ENCODE measurements at places on chromosomes 7 and 10.

DNA sequence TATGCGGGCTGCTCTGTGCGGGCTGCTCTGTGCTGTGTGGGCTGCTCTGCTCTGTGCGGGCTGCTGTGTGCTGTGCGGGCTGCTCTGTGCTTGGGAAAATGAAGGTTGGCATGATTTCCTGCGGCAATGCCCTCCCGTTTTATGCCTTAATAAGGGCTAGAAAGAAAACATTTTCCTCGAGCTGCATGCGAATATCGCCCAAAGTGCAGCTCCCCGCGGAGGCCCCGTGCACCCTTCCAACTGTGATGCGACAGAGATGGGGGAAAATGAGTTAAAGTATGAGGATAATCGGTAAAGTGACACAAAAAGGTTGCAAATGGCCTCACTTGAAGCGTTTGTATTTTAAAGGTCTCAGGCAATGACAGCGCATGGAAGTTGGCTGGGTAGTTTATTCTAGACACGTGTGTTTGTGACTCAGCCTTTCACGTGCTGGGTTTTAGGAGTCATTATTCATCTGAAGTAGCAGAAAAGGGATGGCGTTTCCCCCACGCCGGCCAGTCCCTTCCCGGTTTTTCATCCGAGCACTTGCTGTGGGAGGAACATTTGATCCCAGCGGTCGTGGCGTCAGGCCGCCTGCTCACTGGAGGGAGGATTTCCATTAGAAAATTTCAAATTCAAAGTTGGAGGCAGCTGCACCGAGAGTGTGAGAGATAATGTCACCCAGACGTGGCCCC is 220.7 kb downstream of the ADARB2 start:
- DNase-seq: no peak

GRCh38 chr10:98173260-98173659 is 38.8 kb downstream of the R3HCC1L start:
- no peak for DNase-seq

DNA sequence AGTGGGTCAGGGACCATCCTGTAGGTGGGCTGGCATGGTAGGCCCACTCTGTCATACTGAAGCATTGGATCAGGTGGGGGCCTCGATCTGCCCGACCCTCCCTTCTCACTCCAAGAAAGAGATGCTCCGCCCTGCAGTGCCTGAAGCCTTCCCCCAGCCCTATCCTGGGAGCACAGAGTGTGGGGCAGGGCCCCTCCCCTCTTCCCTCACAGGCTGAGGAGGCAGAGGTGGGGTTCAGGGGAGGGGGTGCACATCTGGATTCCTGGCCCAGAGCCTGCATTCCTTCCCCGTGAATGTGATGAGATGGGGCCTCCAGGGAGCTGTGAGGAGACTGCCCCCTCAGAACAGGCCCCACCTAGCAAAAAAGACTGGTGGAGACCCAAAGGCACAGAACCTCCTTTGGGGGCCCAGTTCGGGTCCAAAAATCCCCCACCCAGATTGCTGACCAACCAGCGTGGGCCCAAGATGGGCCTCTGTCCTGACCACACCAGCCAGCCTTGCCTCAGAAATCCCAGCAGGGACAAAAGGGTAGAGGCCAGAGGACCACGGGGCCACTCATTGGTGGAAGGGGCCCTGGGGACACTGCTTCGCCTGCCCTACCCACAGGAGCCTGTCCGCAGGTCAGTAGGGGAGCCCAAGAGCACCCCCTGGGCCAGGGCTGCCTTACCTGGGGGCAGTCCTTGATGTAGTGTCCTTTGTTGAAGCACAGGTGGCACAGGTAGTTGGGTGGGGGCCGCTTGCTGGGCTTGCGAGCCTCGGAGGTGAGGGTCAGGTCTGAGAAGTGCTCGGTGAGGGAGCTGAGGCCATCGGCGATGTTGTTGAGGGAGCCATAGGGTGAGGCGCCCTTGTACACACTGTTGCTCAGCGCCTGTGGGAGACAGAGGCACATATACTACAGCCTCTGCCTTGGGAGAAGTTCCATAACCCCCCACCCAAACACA is 13.3 kb downstream of the ZCCHC24 start:
- DNase-seq: no peak

DNA sequence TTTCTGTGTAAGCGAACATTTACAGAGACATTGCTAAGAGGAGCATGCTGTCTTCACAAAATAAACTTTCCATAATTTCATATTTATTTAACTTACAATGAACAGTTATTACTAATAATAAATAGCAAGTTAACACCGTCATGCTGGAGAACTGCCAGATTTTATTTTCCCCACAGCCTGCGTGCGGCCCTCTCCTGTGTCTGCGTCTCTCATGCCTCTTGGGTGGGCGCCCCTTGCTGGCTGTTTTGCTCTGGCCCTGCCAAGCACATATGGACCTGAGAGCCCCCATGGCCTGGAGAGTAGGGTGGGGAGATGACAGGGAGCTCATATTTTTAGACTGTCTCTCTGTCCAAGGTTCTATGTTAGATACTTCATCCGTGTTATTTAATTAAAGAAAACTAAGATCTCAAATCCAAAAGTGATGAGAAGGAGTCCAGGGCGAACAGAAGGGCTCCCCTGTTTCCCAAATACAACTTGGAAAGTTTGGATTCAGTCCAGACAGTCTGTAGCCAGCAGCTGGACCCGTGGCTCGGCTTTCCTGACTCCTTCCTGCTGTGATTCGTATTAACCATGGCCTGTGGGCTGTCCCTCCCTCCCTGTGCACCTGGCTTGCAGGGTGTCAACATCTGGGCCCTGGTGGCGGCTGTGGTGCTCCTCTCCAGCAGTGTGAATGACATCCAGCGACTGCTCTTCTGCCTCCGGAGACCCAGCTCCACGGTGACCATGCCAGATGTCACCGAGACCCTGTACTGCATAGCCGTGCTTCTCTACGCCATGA is 20.5 kb downstream of the FBH1 start:
- no peak for DNase-seq

DNA sequence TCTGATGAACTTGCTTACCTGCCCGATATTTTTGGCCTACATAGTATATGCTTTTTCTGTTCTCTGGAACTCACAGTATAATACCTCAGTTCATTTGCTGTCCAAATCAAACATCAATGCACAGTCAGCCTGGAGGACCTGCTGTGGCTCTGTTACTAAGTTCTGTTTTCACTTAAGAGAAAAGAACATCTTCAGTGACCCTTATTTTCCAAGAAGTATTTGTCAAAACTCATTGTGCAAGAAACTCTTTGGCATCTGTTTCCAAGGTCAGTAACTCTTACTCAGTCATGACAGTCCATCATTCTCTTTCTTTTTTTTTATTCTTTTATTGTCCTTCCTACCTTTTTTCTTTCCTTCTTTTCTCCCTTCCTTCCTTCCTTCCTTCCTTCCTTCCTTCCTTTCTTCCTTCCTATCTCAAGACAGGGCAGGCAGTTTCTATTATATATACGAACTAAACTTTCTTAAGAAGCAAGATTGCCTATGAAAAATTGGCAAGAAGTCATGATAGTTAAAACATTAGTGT is 37.8 kb upstream of the SEM1 start:
- no peak for DNase-seq

DNA sequence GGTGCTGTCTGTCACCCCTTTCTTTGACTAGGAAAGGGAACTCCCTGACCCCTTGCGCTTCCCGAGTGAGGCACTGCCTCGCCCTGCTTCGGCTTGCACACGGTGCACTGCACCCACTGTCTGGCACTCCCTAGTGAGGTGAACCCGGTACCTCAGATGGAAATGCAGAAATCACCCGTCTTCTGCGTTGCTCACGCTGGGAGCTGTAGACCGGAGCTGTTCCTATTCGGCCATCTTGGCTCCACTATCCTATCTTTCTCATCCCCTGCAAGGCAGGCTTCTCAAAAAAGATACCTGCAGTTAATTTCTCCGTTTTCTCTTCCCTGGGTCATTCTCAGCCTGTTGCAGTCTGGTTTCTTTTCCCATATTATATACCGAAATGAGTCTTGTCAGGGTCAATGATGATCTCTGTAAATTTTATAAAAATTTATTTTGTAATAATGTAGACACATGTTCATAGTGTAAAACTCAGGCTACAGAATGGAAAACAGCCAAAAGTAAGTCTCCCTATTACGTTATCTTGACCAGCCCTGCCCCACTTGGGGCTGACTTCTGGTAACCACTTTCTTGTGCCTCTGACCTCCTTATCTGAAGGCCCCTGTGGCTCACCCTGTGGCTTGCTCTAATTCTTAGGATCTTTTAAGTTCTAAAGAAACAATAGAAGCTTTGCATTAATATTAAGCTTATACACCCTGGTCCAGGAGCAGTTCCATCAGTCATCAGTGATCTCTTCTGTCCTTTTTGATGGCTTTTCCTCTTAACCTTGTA is 20.7 kb downstream of the BLVRA start:
- DNase-seq: no peak

DNA sequence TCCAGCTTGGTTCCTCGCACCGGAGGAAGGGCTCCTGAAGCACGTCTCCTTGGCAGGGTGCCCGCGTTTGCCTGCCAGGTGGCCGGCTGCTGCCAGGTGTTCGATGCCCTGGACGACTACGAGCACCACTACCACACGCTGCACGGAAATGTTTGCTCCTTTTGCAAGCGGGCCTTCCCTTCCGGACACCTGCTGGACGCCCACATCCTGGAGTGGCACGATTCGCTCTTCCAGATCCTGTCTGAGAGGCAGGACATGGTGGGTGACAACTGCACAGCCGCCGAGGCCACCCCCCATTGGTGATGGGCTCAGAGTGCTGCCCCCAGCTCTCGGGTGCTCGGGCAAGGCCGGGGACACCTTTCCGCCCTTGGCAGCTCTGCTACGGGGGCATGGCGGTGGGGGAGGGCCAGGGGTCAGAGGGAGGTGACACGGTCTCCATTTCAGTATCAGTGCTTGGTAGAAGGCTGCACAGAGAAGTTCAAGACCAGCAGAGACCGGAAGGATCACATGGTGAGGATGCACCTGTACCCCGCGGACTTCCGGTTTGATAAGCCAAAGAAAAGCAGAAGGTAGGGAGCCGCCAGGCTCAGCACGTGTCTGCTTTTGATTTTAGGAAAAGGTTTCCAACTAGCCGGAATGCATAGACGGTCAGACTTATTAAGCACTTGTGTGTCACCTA is 1.1 kb downstream of the ZNF511 start:
- no peak for DNase-seq

DNA sequence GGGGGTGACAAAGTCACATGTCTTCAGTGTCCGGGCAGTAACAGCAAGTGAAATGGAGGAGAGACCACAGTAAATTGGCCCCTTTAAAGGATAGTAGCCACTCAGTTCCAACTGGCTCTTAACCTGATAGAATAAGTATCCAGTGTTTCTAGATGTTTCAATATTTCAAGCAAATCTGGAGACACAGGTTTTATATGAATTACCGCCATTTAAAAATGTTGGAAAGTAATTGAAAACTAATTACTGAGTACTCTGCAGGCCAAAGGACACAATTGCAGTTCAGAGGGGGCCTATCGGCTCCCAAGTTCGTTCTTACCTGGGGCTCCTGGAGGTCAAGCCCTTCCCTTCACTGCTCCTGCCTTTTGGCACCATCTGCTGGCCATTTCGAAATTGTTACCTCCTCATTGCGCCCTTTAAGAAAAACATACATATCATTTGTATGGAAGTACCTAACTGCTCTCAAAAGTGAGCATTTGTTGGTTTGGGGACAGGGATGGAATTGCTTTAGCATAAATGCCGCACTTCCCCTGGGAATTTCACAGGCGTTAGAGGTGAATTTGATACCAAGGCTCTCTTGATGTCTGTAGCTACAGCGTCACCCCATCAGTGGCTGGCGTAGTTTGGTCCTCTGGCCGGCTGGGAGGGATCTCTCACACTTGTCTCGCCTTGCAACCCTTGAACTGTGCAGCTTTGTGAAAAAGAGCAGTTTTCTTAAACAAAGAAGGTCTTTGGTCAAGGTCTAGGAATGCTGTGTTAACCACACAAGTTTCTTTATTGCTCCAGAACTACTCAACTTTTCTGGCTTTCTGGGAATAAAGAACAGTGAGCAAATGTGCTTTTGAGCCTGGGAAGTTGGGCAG is 220.0 kb downstream of the ARHGAP21 start:
- DNase-seq: peak; percentile 55

GRCh38 chr10:101818872-101819633 is 809 bp upstream of the OGA start:
- DNase-seq: no peak

GRCh38 chr10:102837230-102837721 is at the start of gene CYP17A1:
TSS of gene CYP17A1 (minus strand) at chr10:102837413. CDS start at chr10:102837361, 52 bp downstream.
- DNase-seq: peak; percentile 57

DNA sequence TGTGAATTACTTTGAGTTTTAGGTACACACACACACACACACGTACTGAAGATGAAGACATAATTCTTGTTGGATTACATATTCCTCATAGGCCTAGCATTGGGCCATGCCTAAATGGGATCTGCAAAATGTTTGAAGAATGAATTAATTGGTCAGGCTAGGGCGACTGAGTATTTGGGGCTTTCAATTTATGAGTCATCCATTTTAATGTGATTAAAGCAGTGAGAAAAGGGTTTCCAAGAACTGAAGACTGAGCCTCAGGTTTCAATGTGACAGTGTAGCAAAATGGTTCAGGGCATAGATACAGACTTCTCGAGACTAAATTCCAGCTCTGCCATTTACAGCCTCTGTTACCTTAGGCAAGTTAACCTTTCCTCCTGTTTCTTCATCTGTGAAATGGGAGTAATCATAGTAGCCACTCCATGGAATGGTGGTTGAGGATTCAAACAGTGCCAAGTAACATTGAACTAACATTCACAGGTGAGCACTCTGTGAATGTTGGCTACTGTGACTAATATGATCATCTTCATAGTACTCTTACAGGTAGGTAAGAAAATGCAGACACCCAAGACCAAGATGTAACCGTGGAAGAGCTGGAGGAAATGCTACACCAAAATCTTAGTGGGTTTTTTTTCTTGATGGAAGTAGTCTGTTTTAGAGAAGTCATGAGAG is 7.6 kb downstream of the BPGM start:
- no peak for DNase-seq
